ENCODE measurements at places on chromosomes 7 and 10.

DNA sequence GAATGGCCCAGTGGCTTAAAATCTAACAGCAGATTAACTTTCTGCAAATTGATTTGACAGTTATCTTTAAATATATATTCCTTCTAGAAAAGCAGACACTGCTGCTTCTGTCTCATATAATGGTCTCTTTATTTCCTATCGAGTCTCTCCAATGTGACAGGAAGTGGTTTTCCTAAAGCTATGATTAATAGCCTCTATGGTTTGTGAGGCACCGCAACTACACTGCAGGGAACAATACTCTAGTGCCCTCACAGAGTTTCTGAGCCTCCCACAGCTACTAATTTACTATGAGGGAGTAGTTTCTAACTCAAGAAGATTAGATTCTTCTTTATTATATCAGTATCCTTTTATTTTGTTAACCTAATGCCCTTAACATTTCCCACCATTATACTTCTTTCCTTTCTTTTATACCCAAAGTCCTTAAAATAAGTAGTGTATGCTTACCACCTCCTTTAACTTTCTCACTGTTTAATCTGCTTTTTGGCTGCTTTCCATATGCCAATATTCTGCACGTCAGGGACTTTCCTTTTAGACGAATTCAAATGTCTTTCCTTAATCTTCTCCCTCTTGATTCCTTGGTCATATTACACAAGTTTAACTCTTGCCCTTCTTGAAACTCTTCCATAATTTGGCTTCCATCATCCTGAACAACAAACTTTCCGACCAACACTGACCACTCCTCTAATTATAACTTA is 23.8 kb upstream of the AHR start:
- no peak for DNase-seq

DNA sequence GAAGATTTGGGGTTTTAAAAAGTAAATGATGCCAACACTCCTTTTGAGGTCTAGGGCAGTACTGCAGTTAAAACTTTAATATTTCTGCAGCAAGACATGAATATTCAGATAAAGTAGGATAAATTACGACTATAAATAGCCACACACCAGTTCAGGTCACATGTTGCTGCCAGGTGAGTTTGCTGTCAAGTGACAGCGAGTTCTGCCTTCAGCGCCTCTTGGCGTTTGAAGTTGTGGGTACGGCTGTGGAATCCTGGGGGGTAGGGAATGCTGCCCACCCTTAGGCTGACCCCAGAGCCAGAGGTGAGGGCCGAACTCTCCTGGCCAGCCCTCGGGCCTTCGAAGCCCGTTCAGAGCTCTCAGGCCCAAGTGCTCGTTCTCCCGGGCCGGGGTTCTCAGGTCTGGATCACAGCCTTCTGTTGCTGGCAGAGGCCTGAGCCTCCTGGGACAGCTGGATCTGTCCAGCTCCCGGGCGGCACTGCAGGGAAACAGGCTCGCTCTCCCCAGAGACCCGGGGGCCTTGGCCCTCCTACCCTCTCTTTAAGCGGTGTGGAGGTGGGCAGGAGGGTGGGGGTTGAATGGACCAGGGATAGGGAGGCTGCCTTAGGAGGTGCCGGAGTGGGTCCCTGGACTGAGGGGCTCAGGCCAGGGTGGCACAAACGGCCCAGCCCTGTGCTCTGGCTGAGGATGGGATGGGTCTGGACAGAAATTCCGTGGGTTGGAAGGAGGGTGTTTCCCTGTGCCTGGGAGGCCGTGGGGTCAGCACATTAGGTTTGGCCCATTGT is 5.4 kb downstream of the BRI3 start:
- DNase-seq, result no peak

DNA sequence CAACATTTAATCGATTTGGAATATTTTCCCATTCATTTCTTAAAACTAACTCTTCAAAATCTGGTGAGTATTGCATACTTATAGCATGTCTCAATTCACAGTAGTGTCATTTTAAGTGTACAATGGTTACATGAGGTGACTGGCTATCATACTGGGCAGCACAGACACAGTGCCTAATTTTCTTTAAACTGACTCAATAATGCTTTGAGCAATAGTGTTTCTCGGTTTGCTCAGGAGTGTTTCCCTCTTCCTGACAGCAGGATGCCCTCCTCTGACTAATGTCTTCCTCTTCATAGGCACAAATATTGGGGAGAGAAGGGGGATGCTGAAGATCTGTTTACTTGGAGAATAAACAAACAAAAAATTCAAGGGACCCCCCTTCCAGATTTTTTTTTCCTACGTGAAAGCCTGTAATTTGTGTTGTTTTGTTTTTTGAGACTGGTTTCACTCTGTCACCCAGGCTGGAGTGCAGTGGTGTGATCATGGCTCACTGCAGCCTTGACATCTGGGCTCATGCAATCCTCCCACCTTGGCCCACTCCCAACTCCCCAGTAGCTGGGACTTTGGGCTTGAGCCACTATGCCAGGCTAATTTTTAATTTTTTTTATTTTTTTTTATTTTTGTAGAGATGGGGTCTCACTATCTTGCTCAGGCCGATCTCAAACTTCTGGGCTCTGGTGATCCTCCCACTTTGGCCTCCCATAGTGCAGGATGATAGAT is 2.2 kb downstream of the MRC1 start:
- no peak for DNase-seq

- no peak for DNase-seq
These were observed 17.9 kb downstream of the COPG2 start for GRCh38 chr7:130650611-130651120.

GRCh38 chr7:45570797-45571196 is 3.4 kb upstream of the ADCY1 start:
- no peak for DNase-seq

GRCh38 chr7:123972831-123973230 is 47.8 kb downstream of the SPAM1 start:
- DNase-seq, result no peak

- no peak for DNase-seq
These were observed 85.6 kb downstream of the AOAH start for GRCh38 chr7:36638586-36639263.

GRCh38 chr10:29304264-29304994 is 15.6 kb downstream of the LYZL1 start:
- peak; percentile 53 for DNase-seq

GRCh38 chr10:53029449-53029848 is 256.9 kb upstream of the MBL2 start:
- no peak for DNase-seq

DNA sequence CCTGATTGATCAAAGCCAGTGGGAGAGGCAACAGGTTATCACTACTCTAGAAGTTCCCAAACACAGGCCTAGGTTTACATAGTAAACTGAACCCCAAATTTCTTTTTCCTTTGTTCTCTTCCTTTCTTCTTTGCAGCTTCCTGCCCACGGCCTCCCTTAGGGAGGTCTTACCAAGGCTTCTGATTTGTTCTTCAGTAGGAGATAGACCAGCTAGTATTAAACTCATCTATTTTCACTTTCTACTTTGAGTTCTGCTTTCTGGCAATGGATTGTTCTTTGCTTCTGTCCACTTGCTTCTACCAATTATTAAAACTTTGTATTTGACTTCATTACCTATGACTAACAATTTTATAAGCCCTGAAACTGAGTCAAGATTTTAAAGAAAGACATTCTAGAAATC is 251.2 kb upstream of the FZD1 start:
- DNase-seq, result no peak

DNA sequence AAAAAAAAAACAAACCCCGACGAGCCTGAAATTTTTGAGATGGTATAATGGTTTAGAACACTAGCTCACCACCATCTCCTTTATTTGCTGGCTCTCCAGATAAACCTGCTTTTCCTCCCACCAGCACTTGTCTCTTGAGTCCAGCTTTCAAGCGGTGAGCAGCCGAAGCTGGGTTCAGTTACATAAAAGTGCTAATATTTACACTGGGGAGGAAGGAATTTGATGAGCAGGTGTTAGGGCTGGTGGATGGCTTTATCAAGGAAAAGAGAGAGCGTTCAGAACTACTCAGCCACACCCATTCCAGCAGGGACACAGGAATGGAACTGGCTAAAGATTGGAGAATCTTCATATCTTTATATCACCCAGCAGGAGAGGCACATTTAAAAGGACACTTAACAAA is 6.6 kb upstream of the CALML3 start:
- no peak for DNase-seq

- DNase-seq, result peak; percentile 55
These were observed 438.1 kb upstream of the GALNT17 start for GRCh38 chr7:70693686-70694433.

DNA sequence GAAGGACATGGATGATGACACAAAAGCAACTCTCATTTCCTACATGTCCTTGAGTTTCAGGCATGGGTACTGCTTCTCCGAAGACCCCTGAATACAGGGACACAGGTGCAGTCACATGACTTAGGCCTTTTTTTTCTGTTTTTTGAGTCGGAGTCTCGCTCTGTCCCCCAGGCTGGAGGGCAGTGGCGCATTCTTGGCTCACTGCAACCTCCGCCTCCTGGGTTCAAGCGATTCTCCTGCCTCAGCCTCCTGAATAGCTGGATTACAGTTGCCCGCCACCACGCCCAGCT is 26.8 kb downstream of the IFT22 start:
- DNase-seq, result no peak

DNA sequence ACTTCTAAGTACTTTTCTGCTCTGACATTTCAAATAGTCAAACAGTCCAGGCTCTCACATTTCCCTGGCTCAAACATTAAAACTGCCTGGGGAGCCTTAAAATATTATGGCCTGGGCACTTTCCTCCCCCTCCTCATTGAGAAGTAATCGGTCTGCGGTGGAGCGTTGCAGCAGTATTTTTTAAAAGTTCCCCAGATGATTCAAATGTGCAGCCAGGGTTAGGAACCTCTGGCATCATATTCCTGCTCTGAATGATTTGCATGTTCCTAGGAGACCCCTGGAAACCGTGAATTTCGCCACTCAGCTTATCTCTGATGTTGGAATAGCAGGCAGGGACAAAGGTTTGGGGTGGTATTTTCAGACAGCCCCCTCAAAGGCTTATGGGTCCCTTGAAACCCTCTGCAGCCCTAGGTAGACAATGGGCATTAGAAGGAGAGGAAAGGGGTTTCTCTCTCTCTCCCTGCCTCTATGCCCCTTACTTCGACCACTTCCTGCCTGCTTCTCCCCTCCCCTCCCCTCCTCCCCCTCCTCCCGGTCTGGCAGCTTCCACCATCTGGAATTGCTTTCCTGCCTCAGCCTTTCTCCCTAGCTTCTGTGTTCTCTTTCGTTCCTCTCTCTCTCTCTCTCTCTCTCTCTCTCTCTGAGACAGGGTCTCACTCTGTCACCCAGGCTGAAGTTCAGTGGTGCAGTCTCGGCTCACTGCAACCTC is 622.2 kb downstream of the GALNT17 start:
- no peak for DNase-seq

DNA sequence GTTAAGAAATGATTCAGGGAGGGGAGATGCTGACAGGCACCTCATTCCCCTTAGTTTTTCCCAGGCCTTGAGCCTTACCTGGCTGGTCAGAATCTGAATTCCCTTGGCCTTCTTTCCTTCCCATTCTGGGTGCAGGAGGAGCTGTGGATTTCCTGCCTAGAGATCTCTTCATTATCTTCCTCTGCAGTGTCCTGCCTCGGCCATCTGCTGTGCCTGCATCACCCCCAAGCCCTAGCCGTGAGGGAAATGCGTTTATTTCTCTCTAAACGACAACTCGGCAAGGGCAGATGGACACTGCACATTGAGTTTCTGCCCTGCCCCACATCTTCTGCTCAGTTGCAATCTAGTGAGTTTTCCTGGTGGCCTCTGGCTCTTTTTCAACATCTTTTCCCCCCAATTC is 26.7 kb downstream of the ZCWPW1 start:
- DNase-seq, result no peak

GRCh38 chr7:157760004-157760730 is 423.4 kb downstream of the DNAJB6 start:
- no peak for DNase-seq

DNA sequence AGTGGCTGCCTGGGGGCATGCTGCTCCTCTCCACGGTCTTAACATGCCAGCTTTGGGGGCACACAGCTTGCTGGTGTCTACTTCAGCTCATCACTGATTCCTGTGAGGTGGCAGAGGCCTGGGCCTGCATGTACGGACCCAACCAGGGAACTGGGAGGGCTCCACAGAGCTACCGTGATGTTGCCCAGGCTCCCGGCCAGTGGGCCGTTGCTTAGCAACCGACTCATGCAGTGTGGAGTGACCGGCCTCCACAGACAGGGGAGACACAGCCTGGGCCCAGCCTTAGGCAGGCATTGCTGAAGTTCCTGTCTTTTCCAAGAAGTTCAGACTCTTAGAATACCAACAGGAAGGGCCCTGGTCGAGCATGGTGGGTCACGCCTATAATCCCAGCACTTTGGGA is 25.8 kb upstream of the SH2B2 start:
- DNase-seq, result no peak

DNA sequence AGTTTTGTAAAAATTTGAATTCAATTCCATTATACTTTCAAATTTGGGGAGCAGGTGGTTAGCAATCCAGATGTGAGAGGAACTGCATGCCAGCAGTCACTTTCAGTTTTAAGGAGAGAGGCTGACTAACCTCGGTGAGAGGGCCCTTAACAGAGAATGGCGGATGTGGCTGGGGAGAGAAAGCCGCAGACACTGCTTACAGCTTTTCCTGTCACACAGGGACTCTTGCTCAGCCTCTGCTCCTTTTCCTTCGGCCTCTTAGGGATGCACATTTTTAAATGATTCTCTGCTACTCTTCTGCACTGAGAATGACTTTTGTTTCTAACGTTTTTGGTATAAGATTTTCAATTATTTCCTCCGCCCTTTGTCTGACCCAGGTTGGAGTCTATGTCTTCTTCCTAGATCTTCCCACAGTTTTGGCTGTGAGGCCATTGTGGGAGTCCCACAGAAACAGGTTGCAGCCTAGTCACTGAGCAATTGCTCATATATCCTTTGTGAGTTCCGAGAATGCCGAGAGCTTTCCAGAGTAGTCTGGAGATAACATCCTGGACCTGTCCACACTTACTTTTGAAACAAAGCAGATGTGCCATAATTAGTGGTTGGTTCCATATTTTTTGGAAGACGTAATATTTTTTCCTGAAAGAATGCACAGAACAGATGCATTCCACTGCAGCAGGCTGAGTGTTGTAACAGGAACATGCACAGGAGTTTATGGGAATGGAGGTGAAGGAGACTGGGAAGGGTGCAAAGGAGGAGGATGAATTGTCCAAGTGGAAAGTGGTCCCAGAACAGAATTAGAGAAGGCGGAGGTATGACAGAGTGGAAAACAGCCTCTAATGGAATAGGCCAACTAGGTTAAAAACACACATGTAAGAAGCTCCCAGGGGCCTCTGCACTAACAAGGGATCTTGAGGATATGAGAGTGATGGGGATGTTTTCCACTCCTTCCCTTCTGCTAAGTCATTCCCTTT is 168.0 kb upstream of the ZNF32 start:
- DNase-seq, result no peak

GRCh38 chr10:122207596-122207995 is 63.5 kb upstream of the BTBD16 start:
- peak; percentile 29 for DNase-seq

GRCh38 chr7:27167916-27168264 is 2.6 kb upstream of the HOXA9 start:
- no peak for DNase-seq

GRCh38 chr10:22648547-22648961 is 65.8 kb downstream of the PIP4K2A start:
- DNase-seq, result no peak
